ENCODE measurements at places on chromosomes 4 and X.

DNA sequence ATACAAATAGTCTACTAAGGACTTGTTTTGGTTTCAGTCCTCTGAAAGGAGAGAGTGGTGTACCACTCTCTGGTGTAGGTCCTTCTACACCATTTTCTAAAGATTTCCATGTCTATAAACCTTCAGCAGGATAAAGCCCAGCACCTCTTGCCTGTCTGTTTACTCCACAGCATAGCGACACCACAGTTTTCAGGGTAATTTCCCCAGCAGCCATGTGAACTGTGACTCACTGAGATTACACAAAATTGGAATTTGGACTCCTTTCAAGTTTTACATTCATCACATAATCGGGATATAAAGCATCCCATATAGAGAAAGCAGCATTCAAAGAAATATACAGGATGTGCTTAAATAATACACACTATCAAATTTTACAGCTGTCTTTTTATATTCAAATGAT is 229.6 kb downstream of the PRDM5 start:
- DNase-seq, result peak; percentile 93

- no peak for DNase-seq
Measured at GRCh38 chrX:69297506-69297905, 132.3 kb upstream of the PJA1 start.

- no peak for DNase-seq
Measured at GRCh38 chr4:79211490-79211889, 114.4 kb downstream of the NAA11 start.

DNA sequence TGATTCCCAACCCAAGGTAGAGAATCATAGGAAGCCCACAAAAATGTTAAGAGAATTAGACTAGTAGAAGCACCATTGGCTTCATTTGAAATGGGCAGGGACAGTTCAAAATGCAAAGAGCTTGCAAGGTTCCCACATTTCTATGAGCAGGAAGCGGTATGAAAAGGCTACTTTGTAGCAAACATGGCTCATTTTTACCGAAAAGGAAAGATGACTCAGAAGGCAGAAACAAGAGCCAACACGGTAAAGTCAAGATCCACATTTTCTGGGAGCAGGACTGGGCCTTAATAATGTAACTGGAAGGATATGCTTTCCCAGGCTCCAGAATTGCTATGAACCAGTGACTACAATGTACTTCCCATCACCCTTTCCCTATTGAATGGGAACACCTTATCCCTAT is 89.5 kb downstream of the GLRA3 start:
- DNase-seq, result peak; percentile 34

GRCh38 chr4:20074450-20074849 is 177.3 kb upstream of the SLIT2 start:
- no peak for DNase-seq

- no peak for DNase-seq
Measured at GRCh38 chr4:40648742-40649281, 19.1 kb upstream of the RBM47 start.

GRCh38 chrX:51896626-51897025 is 3.2 kb downstream of the MAGED1 start:
- no peak for DNase-seq

DNA sequence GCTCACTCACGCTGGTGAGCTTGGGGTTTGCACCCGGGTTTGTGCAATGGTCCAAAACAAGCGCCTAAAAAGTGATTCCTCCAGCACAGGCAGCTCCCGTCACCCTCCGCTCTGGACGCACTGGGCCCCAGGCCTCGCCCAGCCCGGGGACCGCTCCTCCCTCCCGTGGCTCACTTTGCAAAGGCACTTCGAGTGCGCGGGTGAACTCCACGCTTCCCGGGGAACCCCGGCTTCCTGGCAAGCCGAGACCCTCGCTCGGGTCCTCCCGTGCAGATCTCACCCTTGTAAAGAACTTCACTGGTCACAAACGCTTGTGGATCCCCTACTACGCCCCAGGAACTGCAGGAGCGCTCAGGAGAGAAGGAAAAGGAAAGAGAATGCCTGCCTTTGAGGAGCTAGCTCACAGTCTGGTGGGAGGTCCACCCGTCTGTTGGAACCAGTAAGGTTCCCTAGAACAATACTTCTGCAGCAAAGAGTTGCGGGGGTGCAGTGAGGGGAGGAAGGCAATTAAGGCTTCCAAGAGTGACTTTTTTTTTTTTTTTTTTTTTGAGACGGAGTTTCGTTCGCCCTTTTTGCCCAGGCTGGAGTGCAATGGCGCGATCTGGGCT is at the start of gene CTPS2:
Gene CTPS2, minus strand, starts transcription at position 122 of the 608 bp plus-strand sequence. CDS start 9,767 bp downstream, outside the sequence.
- peak; percentile 28 for DNase-seq

GRCh38 chr4:152269448-152270191 is 266.3 kb downstream of the FBXW7 start:
- no peak for DNase-seq

DNA sequence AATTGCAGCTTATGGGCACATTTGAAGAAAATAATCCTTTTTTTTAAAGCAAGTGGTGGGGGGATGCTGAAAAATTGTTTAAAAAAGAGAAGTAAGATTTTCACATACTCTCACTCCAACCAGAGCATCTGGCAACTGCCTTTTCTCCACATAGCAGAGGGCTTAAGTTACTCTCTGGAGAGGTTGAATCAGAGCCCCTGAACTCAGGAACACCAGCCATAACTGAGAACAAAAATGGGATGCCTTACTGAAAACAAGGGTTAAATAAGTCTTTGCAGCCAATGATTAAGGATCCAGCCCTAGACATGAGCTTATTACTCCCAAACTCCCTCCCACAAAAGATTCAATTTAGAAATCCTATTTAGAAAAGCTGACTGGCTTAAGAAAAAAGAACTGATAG is 27.5 kb downstream of the CASK start:
- no peak for DNase-seq

DNA sequence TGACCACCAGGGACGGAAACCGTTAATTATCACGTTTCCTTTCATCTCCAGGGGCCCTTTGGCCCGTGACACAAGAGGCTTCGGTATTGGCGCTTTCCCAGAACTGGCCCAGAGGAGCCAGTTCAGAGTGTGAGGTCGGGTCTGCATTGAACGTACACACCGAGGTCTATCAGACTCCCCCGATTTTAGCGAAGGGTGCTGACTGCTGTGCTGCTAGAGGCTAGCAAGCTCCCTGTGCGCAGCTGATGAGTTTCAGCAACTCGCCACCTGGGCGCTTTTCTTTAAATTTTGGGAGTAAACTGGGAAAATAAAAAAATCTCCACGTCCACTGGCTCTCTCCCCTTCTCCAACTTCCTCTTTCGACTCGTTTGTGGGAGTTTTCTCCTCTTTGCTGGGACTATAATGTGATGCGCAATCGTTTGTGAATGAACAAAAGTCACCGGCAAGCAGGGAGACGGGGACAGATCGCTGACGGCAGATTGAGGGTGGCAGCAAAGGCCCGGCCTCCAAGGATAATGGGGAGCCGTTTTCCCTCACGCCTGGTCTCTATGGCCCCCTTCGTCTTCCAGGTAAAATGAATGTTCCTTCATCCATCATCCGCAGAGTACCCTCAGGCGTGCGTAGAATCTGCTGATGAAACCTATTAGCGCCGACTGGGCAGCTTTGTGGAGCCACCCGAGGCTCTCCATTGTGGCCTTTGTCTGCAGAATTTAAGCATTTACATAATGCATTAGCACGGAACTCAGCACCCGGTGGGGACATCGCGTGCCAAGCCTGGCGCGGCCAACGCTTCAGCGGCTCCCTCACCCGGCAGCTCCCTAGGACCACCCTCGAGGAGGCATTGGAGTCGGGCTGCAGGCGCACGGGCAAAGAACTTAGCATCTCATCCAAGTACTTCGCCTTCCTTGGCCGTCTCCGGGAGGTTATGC is 1.6 kb upstream of the LRAT start:
- DNase-seq, result no peak

DNA sequence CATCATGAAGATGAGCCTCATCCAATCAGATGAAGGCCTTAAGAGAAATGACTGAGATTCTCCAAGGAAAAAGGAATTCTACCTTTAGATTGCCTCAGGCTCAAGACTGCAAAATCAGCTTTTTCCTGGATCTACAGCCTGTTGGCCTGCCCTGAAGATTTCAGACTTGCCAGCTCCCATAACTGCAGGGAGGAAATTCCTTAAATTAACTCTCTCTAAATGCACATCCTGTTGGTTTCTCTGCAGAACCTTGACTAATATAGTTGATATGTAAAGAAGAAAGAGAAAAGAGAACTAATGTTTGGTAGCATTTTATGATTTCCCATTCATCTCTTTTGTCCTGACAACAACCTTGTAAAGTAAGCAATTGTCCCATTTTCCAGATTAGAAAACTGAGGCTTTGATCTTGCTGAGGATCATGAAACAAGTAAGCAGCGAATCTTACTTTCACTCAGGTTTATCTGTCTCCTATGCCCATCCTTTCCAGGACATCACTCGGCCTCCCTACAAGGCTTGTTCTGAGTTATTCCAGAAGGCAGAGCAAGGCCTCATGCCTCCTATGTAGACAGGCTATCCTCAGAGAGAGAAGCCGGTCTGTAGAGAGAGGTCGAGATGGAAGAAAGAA is 115.0 kb upstream of the LDB2 start:
- DNase-seq, result peak; percentile 5

GRCh38 chr4:184364100-184364921 is 110.0 kb downstream of the IRF2 start:
- no peak for DNase-seq

- no peak for DNase-seq
Measured at GRCh38 chrX:7218321-7219152, 70.6 kb upstream of the PUDP start.

DNA sequence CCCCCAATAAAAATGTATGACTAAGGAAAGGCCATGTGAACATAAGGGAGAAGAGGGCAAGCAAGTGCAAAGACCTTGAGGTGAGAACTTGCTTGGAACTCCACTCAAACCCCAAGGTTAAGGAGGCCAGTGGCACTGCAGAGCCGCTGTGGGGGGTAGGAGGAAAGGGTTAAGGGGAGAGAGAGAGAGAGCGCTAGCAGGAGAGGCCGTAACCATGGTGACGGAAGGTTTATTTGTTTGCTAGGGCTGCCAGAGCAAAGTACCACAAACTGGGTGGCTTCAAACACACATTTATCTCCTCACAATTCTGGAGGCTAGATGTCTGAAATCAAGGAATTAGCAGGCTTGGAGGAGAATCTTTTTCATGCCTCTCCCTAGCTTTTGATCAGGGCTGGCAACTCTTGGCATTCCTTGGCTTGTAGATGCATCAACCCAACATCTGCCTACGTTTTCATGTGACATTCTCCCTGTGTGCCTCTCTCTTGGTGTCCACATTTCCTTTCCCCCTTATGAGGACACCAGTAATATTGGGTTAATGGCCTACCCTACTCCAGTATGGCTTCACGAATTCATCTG is 35.2 kb downstream of the SMIM20 start:
- no peak for DNase-seq

- peak; percentile 40 for DNase-seq
Measured at GRCh38 chr4:100118181-100118580, 72.1 kb downstream of the DDIT4L start.

DNA sequence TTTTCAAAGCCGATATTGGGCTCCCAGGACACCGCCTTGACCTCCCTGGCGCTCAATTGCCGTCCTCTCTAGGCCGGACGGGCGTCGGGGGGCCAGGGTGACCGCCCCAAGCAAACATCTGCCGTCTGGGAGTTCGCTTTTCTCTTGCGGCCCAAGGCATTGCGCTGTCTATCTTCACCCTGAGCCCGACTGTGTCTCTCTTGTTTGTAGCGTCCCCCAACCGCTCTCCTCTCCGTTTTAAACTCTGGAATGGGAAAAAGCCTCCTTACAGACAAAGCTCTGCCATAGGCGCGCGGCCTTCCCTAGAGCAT is 551 bp upstream of the ARX start:
- DNase-seq, result no peak

DNA sequence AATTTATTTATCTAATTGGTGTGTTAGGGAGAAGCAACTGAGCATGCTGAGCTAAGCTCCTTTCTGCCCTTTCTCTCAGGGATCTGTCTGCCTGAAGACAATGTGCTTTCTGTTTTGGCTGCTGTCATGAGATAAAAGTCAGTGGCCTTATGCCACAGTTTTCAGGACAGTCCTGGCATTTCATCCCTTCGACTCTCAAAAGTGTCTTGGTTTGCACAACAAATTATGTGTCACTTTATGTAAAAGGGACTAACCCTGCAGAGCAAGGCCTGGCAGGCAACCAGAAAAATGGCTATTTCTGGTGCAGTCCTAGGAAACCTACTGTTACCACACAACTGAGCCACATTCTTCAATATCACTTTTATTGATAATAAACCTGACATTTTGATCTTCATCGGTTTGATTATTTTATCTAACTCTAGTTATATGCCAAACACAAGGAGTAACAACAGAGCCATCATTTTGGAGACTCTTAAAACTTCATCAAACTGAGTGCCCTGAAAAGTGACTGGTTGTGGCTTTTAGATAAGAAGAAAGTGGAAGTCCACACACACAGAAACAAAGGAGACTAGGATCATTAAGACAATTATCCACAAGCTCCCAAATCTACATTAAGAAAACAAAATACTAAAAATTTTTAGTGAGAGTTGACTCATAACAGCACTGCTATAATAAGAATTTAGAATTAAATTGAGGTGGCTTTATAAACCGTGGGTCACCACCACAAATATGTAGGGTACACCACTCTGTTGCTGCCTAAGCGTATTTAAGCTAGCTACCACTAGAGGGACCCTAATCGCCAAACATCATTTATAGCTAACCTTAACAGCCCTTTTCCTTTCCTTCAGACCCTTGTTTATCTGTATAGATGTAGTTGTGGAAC is 95.9 kb upstream of the PTPN13 start:
- DNase-seq, result peak; percentile 60

- peak; percentile 44 for DNase-seq
Measured at GRCh38 chr4:153067376-153067775, 131.3 kb downstream of the FHDC1 start.

DNA sequence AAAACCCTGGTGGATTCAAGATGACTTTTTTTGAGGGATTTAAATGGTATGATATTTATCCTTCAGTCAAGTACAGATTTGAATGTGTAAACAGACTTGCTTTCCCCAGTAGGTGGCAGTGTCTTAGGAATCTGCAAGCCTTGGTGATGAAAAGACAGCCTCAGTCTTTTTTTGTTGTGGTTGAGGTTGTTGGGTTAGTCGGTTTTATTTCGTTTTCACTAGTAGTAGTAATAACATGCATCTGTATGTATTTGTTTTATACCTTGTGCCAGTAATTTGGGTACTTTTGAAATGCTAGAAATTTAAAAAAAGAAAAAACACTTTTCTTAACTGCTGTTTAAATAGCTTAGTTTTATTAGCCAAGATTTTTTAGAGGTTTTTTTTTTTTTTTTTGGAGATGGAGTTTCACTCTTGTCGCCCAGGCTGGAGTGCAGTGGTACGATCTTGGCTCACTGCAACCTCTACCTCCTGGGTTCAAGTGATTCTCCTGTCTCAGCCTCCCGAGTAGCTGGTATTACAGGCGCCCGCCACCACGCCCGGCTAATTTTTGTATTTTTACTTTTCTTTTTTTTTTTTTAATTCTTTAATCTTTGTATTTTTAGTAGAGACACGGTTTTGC is 39.2 kb downstream of the COPS4 start:
- peak; percentile 78 for DNase-seq
